ENCODE measurements at places on chromosomes 6 and 20.

- no peak for DNase-seq
Measured at GRCh38 chr6:10719296-10719963, 3.4 kb upstream of the TMEM14C start.

- DNase-seq = no peak
Measured at GRCh38 chr6:165096209-165096608, 213.2 kb downstream of the C6orf118 start.

- DNase-seq = peak; percentile 40
Measured at GRCh38 chr6:8570256-8570920, 135.0 kb upstream of the SLC35B3 start.

- no peak for DNase-seq
Measured at GRCh38 chr6:151637814-151638213, 144.0 kb downstream of the CCDC170 start.

DNA sequence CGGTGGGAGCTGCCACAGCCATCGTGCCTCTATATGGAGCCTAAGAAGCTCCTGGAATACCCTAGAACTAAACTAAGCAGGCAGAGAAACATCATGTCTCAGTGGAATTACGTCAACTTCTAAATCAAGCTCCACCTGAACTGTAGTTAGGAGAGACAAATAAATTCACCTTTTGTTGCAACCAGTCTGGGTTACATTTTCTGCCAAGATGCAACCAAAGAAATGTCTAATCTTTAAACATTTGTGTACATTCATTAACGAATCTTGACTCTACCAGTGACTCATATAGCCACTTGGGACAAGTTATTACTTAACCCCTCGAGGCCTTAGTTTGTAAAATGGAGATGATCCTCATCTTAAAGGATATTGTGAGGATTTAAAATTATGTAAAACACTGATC is 8.9 kb downstream of the PTPRK start:
- DNase-seq = no peak

All from tongue (tissue), 3 donors.